ENCODE measurements at places on chromosomes 6 and 20.

DNA sequence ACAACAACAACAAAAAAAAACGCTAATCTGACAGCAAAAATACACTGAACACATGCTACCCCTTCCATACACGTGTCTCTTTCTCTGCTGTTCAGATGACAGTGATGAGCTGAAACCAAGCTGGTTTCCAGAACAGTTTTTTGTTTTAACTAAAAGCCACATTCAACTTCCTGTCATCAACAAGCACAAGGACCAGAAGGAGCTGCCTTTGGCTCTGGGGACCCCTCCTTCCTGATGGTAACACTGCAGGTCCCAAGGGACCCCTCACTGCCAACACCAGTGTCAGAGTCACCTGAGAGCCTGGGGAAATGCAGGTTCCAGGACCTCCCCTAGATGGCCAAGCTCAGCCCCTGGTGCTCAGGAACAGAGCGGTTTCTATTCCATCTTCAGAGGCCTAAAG, 6.0 kb downstream of the CST7 start:
- DNase-seq: peak; percentile 59

DNA sequence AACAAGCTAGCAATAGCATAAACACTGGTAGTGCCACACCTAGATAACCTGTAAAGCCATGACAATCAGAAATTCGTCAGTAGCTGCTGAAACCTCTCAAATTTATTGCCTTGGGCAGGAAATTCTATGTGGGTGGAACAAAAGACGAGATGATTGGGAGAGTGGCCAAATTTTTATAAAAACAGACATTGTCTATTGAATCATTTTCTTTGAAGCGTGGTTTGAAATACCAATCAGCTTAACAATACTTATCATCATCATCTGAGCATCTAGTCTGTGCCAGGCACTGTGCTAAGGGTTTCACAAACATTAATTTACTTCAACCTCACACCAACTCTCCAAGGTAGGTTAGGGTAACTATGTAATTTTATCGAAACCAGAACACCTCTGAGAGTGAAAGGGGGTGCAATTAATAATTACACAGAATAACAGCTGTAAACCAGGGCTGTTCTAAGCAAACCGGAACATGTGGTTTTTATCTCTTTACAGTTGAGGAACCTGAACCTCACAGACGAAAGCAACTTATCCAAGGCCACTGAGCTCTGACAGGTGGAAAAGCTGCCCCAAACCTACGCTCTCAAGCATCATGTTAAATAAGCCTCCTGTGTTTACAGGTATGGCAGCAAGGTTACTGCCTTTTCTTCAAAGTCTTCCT, 43.4 kb downstream of the NHSL1 start:
- peak; percentile 48 for DNase-seq

DNA sequence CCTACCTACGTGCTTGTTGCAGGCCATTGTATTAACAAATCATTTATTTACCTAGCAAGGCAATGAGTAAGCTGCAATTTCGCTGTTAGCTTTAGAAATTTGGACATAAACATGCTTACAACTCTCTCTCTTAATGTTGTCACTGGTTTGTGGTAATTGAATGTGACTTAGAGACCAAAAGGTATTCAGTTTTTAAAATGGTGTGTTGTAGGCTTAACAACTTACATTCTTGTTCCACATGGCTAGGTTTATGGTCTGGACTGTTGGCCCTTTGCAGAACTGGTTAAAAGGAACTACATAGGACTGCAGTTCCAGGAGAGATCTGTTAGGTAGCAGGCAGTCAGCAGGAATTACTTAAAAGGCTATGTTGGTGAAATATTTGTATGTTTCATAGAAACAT, 10.3 kb upstream of the CTAGE9 start:
- no peak for DNase-seq

DNA sequence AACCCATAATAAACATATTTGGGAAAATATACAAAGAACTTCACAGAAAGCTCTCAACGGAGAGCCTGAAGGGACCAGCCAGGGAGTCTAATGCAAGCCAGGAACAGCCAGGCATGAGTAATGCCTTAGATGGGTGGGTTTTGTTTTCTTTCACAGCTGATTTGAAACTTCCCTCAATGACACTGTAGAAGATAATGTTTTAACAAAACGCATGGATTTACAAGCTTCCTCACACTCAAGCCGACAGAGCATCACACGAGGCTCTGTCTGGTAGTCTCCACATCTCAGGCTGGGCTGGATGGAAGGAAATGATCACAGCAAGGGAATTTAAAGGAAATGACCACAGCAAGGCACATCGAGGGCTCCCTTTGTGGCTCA, 113.9 kb downstream of the GMPR start:
- no peak for DNase-seq

DNA sequence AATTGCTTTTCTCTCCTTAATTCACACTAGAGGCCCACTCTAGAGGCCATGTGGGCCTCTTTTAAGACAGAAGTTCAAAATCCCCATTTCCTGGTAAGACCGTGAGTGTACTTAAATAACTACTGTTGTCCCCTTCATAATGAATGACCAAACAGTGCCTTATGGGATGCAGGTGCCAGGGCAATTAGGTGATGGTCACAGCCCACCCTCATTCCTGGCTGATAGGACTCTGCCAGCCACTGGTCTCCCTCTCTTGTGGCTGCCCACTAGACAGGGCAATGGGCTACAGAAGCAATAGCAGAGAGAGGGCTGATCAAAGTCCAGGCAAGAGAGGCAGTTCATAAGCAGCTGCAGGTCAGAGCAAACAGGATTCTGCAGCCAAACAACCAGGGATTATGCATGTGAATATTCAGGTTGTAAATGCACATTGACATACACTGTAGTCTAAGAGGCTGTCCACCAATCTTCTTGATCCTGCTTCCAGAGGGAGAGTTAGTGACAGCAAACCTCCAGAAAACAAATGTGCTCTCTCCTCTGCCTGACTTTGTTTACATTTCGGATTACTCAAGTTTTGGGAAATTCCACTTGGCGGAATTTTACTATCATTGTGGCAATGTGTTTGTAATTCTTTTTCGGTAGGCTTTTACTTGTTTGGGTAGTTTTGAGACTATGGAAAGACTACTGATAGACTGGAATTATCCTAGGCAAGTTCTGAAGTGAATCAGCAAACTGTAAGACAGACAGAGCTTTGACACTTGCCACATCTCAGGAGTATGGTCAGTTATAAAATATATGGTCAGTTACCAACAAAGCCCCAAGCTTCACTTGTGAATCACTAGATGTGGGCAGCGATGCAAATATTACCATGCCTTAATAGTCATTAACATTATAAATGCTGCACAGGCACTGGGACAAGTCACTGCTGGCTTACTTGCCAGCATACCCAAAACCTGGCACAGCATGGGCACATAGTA, 12.8 kb downstream of the PTPRK start:
- DNase-seq: no peak

GRCh38 chr6:134967711-134968110, 17.8 kb upstream of the ALDH8A1 start:
- DNase-seq: no peak

DNA sequence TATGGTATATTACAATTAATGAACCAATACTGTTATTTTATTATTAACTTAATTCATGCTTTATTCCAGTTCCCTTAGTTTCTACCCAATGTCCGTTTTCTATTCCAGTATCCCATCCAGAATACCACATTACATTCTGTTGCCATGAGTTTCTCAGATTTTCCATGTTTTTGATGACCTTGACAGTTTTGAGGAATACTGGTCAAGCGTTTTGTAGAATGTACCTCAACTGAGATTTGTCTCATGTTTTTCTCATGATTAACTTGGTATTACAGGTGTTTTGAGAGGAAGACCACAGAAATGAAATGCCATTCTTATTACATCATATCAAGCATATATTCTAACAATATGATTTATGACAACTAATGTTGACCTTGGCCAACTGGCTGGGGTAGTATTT, 23.8 kb upstream of the ESR1 start:
- no peak for DNase-seq

DNA sequence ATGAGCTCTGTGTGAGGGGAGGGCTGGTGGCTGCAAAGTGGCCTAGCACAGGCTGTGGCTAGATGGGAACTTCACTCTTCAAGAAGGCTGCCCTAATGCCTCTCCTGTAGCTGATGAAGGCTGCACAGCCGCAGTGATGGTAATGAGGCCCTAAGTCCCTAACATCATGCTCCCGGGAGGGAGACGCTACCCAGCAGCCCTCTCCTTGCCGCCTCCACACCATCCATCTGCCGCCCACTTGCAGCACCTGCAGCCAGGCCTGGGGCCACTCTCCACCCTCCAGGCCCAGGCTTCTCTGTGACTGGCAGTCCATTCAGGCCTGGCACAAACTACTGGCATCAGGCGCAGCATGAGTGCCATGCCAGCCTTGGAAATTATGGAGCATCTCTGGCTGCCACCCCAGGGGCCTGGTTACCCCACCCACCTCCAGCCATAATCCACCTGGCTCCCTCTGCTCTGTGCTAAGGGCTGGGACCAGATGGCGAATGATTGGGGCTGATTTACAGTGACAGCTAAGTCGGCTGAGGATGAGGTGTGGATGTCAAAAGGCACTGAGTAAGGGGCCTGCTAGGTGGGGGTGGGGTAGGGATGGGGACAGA, 284.2 kb downstream of the LRFN2 start:
- no peak for DNase-seq

DNA sequence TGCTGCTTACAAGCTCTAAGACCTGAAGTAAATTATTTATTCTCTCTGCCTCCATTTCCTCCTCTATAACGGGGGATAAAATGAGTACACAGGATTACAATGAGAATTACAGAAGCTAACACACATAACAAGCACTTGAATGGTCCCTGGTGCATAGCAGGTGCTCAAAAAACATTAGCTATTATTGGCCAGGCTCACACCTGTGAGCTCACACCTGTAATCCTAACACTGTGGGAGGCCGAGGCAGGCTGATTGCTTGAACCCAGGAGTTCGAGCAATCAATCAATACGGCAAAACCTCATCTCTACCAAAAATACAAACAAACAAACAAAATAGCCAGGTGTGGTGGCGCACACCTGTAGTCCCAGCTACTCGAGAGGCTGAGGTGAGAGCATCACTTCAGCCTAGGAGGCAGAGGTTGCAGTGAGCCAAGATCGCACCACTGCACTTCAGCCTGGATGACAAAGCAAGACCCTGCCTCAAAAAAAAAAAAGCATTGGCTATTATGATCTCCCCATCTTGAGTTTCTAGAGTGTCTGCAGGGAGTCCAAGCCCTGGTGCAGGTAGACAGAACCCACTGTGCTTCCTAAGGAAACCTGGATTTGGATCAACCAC, 68.1 kb downstream of the PREX1 start:
- DNase-seq: no peak

DNA sequence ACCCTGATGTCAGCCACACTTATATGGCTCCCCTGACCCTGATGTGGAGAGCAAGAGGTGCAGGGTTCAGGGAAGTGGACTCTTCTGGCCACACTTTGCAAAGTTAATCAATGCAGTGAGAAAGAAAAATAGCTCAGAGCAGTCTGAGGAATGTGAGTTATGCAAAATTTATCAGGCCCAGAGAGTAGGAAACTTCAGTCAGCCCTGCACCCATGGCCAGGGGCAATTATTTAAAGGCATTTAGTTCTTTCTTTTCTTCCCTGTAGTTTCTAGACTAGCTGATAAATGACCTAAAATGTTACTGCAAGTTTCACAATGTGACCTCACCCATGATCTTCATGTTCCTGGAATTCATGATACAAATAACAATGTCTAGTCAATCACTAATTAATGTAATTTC, 143.7 kb upstream of the GGTLC1 start:
- no peak for DNase-seq

GRCh38 chr20:51185277-51185676, 162.4 kb upstream of the KCNG1 start:
- DNase-seq: no peak

GRCh38 chr6:111679126-111679858, 73.6 kb upstream of the TRAF3IP2 start:
- DNase-seq: no peak

- DNase-seq: no peak
Measured at GRCh38 chr6:83735461-83735860, 26.6 kb upstream of the SNAP91 start.

- peak; percentile 22 for DNase-seq
Measured at GRCh38 chr6:131917318-131917717, 33.9 kb downstream of the CCN2 start.

DNA sequence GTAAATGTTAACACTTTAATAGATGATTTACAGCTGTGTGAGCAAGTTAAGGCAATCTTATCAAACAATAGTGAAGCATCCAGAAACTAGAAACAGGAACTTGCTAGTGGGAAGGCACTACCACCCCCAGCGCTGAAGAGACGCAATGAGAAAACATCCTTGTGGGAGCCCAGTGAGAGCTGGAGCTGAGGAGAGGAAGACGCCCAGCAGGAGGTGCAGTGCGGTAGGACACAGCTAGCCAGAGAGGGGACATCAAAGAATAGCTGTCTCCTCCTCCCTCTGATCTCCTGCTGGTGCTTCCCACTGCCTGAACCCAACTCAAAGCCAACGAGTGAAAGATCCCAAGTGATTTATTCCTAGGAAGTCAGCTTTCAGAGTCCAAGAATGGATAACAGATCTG, 140.3 kb downstream of the COL12A1 start:
- DNase-seq: no peak

DNA sequence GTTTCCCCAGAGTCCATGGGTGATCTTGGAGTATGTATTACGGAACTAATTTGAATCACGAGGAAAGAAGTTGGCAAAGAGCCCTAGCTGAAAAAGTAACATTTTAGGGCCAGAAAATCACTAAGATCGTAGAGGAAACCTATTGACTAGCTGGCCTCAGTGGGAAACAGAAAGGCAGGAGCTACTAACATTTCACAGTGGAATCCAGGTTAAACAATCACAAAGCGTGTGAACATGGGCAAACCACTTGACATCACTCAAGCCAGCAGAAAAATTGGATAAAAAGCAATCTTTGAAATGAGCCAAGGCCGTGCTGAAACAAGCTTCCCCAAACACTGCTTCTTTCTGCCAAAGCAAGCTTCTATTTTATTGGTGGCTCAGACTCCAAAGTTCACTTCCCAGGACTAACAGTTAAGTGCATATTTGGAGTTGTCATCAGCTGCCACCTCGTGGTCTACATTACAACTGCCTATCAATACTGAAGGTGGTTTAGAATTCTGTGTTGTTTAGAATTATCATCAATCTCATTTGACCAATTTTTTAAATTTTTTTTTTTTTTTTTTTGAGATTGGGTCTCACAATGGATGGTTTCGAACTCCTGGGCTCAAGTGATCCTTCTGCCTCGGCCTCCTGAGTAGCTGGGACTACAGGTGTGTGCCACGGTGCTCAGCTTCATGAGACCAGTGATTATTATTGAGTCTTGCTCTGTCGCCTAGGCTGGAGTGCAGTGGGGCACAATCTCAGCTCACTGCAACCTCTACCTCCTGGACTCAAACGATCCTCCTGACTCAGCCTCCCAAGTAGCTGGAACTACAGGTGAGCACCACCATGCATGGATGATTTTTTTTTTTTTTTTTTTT, 10.6 kb downstream of the RPS10 start:
- DNase-seq: peak; percentile 63

DNA sequence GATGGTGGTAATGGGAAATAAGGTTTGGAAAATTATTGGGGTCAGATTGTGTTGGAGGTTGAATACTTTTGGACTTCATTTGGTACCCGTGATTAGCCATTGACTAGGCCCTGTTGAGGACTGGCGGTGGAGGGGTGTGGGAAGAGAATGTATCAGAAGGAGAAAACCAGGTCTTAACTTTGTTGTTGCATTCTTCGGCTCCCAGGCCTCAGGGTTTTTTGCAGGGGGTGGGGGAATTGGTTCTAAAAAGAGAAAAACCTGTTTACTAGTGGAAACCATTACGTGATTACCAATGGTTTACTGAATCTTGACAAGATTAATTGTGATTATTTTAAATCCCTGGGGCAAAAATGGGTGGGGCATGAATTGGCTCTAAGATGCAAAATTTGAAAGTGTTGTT, 85.1 kb downstream of the PHF20 start:
- DNase-seq: no peak
